ENCODE measurements at places on chromosomes 13 and 19.
A peak's percentile ranks its signal among the peaks of the same experiment; 100 is the strongest.

GRCh38 chr19:6204212-6204611 is 68.7 kb downstream of the ACSBG2 start:
- H3K27me3 ChIP-seq: peaks cover 20% of the 10 kb centered on the region
- DNase-seq: no peak
- H3K4me3 ChIP-seq: no peak overlapping the region
- no peak overlapping the region for H3K27ac ChIP-seq

- no peak within 1 kb of the TSS for H3K4me3 ChIP-seq
- H3K36me3 ChIP-seq: no peaks in the 10 kb centered on the region
- H3K4me1 ChIP-seq: no peaks in the 10 kb centered on the region
These were observed at the start of gene CELF5 for GRCh38 chr19:3224346-3225168. Gene CELF5, plus strand, starts transcription at chr19:3224661. Its CDS starts 79 bp downstream, at chr19:3224740.

DNA sequence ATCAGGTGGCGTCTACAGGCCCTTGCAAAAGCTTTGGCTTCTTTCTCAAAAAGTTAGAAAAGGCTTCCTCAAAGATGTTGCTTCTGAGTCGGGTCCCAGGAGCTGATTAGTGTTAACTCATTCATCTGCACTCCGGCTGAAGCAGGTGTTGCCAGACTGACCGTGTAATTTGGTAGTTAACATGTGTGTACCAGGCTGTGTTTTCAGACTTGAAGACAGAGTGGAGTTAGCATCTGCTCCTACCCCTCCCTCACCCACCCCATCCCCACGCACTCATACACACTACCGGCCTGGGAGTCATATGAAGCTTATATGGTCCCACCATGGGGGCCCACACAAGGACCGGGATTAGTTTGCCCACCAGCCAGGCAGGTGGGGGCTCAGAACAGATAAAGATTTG is 111.5 kb downstream of the DNAJC15 start:
- no peaks in the 10 kb centered on the region for H3K27me3 ChIP-seq
- no peaks in the 10 kb centered on the region for H3K36me3 ChIP-seq
- H3K4me1 ChIP-seq: no peaks in the 10 kb centered on the region
- H3K4me3 ChIP-seq: no peak overlapping the region

GRCh38 chr13:45301263-45301662 is 39.7 kb downstream of the TPT1 start:
- H3K4me3 ChIP-seq: no peak overlapping the region
- peaks cover 12% of the 10 kb centered on the region for H3K4me1 ChIP-seq
- no peak for DNase-seq

DNA sequence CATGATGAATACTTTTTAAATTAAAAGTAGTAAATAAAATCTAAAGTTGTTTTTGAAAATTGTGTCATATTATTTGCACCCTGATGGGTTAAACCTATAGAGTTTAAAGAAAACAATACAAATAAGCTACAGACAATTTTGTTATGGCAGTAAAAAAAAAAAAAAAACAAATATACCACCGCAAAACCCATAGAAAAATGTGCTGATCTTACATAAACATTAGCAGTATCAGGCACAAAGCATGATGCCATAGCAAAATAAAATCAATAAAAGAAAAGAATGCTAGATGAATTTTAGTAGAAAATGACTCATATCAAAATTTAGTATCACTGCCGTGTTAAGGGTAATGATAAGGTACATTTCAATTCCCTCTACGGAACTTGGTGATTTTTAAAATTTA is 826.0 kb downstream of the SLITRK1 start:
- H3K4me1 ChIP-seq: no peaks in the 10 kb centered on the region
- H3K36me3 ChIP-seq: no peaks in the 10 kb centered on the region
- no peaks in the 10 kb centered on the region for H3K27me3 ChIP-seq
- DNase-seq: no peak

DNA sequence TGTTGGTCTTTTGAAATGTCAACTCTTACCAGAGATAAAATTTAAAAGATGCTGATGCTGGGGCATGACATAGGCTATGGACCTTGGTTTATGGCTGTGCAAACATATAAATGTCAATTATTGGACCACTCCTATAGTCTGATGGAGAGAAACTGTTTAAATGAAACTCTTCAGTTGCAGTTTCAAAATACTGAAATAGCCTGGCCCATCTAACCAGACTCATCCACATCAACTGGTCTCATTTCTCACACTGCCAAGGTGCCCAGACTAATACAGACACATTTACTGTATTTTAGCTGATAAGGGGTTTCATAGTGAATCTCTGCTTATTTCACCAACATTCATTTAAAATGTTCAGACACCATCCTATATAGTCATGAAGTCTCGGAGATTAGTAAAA is 19.9 kb downstream of the SERPINE3 start:
- peak; percentile 7 for DNase-seq
- no peaks in the 10 kb centered on the region for H3K36me3 ChIP-seq
- H3K27ac ChIP-seq: peak overlapping the region; percentile 10
- peaks cover 27% of the 10 kb centered on the region for H3K4me1 ChIP-seq
- no peak overlapping the region for H3K4me3 ChIP-seq

GRCh38 chr13:108987517-108987916 is 358.1 kb downstream of the MYO16 start:
- no peaks in the 10 kb centered on the region for H3K4me1 ChIP-seq
- H3K27ac ChIP-seq: no peak overlapping the region
- H3K36me3 ChIP-seq: no peaks in the 10 kb centered on the region
- no peak for DNase-seq
- no peak overlapping the region for H3K4me3 ChIP-seq
- H3K27me3 ChIP-seq: no peaks in the 10 kb centered on the region

DNA sequence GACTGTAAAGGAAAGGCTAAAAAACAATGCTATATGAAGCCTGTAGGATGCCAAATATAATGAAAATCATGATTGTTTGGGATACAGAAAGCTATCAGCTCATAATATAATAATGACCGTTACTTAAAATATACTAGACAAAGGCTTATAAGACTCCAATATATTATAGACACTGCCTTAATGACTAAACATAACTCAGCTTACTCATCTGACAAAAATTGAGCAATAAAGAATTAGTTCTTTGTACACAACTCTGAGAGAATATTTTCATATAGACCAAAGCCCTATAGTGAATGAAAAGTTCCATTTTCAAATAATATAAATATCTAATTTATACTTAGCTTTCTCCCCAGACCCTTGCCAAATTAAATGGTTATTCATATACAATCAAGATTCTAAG is 283.3 kb downstream of the DIAPH3 start:
- H3K27ac ChIP-seq: no peak overlapping the region
- no peak overlapping the region for H3K4me3 ChIP-seq
- no peak for DNase-seq

DNA sequence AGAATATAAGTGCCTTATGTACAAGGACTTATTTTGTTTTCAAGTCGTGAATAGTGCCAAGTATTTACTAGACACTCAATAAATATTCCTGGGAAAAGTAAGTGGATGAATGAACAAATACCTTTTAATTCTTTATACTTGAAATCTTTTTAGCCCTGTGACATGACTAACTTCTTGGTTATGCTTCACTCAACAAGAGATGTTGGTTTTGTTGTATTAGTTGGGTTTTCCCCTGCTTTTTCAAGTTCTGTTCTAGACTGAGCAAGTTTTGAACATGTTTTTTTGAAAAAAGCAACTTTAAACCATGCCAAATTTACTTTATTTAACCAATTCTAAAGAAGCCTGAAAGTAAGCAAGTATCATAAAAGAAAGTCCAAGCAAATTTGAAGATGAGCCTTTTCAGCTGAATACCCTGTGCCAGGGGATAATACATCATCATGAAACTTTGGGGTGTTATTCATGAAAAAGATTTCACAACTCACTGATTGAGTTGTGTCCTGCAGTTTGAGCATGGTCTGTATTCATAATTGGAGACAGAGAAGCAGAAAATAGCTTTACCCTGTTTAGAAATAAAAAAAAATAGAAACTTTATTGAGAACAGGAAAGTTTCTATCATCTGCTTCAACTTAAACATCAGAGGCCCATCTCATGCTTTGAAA is 11.1 kb downstream of the LMO7 start:
- no peak for DNase-seq
- H3K27me3 ChIP-seq: no peaks in the 10 kb centered on the region
- no peaks in the 10 kb centered on the region for H3K36me3 ChIP-seq
- H3K4me1 ChIP-seq: no peaks in the 10 kb centered on the region
- H3K4me3 ChIP-seq: no peak overlapping the region
- H3K27ac ChIP-seq: no peak overlapping the region

- no peak overlapping the region for H3K27ac ChIP-seq
- H3K27me3 ChIP-seq: no peaks in the 10 kb centered on the region
- no peak overlapping the region for H3K4me3 ChIP-seq
- DNase-seq: no peak
These were observed 11.6 kb downstream of the SHKBP1 start for GRCh38 chr19:40588110-40588854.

GRCh38 chr19:20171285-20171684 is 4.3 kb downstream of the ZNF486 start:
- no peaks in the 10 kb centered on the region for H3K4me1 ChIP-seq
- H3K27ac ChIP-seq: no peak overlapping the region
- H3K4me3 ChIP-seq: no peak overlapping the region

DNA sequence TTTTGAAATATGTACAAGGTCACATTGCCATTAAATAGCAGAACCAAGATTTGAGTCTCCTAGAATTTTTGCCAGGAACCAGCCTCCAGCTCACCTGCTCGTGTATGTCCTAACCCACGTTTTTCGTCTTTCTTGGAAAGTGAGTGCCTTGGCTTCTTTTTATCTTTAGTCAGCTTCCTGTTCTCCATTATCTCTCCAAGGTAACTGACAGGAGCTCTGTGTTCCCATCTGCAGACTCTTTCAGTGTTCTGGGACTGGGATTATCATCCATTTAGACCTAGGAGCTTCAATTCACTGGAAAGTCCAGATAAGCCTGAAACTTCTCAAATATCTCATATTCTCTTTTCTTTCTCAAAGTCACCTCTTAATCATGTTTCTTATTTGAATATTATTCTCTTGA is 193.7 kb downstream of the ZIC5 start:
- H3K27ac ChIP-seq: no peak overlapping the region
- no peaks in the 10 kb centered on the region for H3K27me3 ChIP-seq

- H3K4me1 ChIP-seq: no peaks in the 10 kb centered on the region
- no peak overlapping the region for H3K4me3 ChIP-seq
- no peaks in the 10 kb centered on the region for H3K27me3 ChIP-seq
- no peaks in the 10 kb centered on the region for H3K36me3 ChIP-seq
- H3K27ac ChIP-seq: no peak overlapping the region
These were observed 294.3 kb upstream of the MAB21L1 start for GRCh38 chr13:35770756-35771297.

GRCh38 chr13:35768551-35768950 is 292.1 kb upstream of the MAB21L1 start:
- no peak overlapping the region for H3K4me3 ChIP-seq
- no peak overlapping the region for H3K27ac ChIP-seq
- no peaks in the 10 kb centered on the region for H3K27me3 ChIP-seq
- H3K4me1 ChIP-seq: no peaks in the 10 kb centered on the region
- H3K36me3 ChIP-seq: no peaks in the 10 kb centered on the region

- no peak overlapping the region for H3K4me3 ChIP-seq
- H3K4me1 ChIP-seq: no peaks in the 10 kb centered on the region
- no peaks in the 10 kb centered on the region for H3K27me3 ChIP-seq
- no peak overlapping the region for H3K27ac ChIP-seq
- no peaks in the 10 kb centered on the region for H3K36me3 ChIP-seq
These were observed 70.8 kb downstream of the SHISA2 start for GRCh38 chr13:25981060-25981459.

DNA sequence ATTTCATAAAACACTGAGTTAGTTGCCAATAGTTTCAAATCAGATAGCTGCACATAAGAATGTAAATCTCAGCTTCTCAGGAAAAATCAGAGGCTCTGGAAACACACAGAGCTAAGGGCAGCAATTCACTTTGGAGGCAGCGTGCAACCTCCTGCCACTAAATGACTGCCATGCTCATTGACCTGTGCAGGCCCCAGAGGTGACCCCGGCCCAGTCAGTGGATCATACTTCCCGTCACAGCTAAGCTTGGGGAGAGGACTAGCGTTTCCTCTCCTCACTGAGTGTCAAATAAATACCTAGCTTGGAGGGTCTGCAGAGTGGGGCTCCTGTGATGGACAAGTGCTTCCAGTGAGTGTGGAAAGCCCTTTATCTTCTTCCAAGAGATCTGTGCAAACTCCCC is 67.2 kb downstream of the UQCRFS1 start:
- H3K4me1 ChIP-seq: no peaks in the 10 kb centered on the region
- no peaks in the 10 kb centered on the region for H3K27me3 ChIP-seq
- no peak overlapping the region for H3K27ac ChIP-seq
- DNase-seq: no peak
- H3K4me3 ChIP-seq: no peak overlapping the region
- H3K36me3 ChIP-seq: no peaks in the 10 kb centered on the region

GRCh38 chr19:53552001-53552721 is 14.2 kb downstream of the ZNF331 start:
- H3K27ac ChIP-seq: no peak overlapping the region
- no peaks in the 10 kb centered on the region for H3K4me1 ChIP-seq
- no peaks in the 10 kb centered on the region for H3K27me3 ChIP-seq
- no peak for DNase-seq

DNA sequence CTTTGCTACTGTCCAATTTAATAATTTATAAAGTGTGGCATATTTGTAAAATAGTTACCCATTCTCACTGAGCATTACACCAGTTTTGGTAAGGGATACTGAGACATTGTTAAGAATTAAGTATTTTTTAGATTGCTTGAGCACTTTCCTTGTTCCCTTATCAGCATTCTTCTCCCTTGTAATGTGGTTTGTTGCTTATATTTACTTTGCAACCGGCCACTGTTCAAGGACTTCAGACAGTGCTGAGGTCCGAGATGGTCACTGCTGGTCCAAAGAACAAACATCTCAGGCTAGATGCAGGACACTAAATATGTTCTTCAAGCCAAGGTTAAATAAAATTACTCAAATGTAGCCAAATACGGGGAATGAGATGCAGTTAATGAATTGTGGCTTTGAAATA is 161.4 kb downstream of the TM9SF2 start:
- no peaks in the 10 kb centered on the region for H3K4me1 ChIP-seq
- H3K27me3 ChIP-seq: no peaks in the 10 kb centered on the region
- no peaks in the 10 kb centered on the region for H3K36me3 ChIP-seq
- DNase-seq: no peak
- no peak overlapping the region for H3K27ac ChIP-seq
- H3K4me3 ChIP-seq: no peak overlapping the region

GRCh38 chr19:44765033-44765948 is 12.4 kb upstream of the CBLC start:
- H3K4me1 ChIP-seq: peaks cover 7% of the 10 kb centered on the region
- no peaks in the 10 kb centered on the region for H3K27me3 ChIP-seq
- DNase-seq: no peak
- no peak overlapping the region for H3K4me3 ChIP-seq
- no peak overlapping the region for H3K27ac ChIP-seq

DNA sequence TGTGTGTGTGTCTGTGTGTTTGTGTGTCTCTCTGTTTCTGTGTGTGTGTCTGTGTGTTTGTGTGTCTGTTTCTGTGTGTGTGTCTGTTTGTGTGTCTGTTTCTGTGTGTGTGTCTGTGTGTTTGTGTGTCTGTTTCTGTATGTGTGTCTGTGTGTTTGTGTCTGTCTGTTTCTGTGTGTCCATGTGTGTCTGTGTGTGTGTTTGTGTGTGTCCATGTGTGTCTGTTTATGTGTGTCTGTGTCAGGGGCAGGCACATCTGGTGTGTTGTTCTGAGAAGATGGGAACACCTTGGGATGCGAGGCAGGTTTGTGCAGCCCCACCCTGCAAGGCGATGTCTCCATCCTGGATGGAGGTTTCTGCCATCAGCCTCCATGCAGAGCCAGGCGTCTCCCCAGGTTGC is 275.8 kb upstream of the SOX1 start:
- no peak overlapping the region for H3K27ac ChIP-seq
- DNase-seq: no peak
- H3K4me3 ChIP-seq: no peak overlapping the region
- no peaks in the 10 kb centered on the region for H3K27me3 ChIP-seq
- H3K36me3 ChIP-seq: no peaks in the 10 kb centered on the region
- H3K4me1 ChIP-seq: no peaks in the 10 kb centered on the region
